ENCODE measurements at places on chromosomes 1 and 21.

DNA sequence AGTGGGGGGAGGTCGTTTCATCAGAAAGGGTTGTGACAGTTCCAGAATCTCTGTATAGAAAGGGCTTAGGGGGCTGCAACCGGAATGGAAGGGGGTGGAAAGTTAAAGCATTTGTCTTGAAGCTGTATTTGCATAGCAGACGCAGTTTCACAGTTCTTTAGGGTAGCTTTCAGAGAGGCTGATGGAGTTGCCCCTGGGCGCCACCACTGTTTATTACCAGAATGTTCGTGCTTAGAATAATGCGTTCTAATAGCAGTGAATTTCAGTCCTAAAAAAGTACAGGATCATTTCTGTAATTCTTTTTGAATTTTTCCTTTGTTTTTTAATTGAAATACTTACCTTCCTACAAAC lies 1.3 kb downstream of the EXO1 start:
- DNase-seq, result no peak

GRCh38 chr21:37936010-37936785 lies 19.9 kb upstream of the KCNJ6 start:
- peak; percentile 33 for DNase-seq

DNA sequence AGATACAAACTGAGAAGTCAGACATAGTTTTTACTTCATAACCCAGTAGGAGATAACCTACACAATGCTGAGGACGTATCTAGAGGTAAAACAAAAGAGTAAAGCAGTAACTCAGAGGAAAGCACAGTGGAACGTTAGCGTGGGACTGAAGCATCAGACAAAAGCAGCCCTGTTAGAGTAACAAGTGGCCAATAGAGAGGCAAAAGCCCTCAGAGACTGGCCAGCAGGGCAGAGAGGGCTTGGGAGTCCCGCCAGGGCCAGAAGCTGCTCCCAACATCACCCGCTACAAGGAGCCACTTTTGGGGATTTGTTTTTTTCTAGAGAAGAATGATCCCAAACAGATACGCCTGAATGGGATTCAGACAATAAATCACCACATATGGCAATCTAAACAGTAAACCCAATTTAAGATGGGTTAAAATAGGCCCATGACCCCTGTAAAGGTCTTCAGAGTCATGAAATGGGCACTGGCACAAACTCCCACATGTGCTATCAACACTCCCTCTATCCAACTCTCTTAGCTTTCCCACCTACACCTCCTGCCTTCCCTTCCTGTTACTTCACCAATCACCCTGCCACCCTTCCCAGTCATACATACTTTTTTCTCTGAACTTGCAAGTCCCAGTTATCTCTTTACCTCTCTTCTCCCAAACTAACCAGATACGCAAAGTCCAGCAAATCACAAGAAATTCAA lies 17.2 kb downstream of the TADA1 start:
- no peak for DNase-seq

GRCh38 chr1:204647114-204647804 lies 38.3 kb downstream of the LRRN2 start:
- peak; percentile 63 for DNase-seq

GRCh38 chr1:94715321-94715720 lies 104.8 kb upstream of the SLC44A3 start:
- no peak for DNase-seq

DNA sequence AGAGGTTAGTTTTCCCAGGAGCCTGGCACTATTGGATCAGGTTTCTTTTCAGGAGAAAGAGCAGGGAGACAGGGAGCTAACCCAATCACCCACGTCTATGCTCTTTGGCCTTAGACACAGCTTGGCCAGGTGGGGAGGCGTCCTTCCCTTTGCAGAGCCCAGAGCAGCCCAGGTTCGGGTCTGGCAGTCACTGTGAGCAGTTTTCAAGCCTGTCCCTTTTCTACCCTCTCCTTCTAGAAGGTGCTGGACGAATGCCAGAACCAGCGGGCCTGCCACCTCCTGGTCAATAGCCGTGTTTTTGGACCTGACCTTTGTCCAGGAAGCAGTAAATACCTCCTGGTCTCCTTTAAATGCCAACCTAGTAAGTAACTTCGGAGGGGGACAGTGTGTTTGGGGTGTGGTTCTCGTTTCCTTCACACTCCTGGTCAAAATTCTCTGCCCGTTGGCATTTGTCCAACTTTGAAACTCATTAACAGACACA lies 44.9 kb downstream of the EVA1C start:
- peak; percentile 85 for DNase-seq

- no peak for DNase-seq
These were observed 53.5 kb upstream of the C8B start for GRCh38 chr1:57019236-57019839.

- no peak for DNase-seq
These were observed 1.4 kb upstream of the RABIF start for GRCh38 chr1:202890392-202890791.

DNA sequence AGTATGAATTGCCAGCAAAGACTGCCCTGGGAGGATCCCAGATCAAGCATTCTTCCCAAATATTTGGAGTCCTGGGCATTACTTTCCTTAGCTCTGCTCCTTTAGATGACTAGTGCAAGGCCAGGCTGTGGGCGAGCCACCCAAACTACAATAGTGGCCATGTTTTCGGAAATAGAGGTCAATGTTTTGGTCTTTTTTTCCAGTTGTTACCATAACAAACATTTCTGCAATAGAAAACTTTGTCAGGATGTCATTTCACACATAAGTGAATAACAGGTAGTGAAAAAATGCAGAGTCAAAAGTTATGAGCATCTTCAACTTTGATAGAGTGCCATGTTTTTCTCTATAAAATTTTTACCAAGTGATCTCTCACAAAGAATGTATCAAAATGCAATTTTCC lies 25.2 kb upstream of the OR10J4 start:
- no peak for DNase-seq

Data from HT-29 (cell line).